ENCODE measurements at places on chromosomes 16 and 17.

DNA sequence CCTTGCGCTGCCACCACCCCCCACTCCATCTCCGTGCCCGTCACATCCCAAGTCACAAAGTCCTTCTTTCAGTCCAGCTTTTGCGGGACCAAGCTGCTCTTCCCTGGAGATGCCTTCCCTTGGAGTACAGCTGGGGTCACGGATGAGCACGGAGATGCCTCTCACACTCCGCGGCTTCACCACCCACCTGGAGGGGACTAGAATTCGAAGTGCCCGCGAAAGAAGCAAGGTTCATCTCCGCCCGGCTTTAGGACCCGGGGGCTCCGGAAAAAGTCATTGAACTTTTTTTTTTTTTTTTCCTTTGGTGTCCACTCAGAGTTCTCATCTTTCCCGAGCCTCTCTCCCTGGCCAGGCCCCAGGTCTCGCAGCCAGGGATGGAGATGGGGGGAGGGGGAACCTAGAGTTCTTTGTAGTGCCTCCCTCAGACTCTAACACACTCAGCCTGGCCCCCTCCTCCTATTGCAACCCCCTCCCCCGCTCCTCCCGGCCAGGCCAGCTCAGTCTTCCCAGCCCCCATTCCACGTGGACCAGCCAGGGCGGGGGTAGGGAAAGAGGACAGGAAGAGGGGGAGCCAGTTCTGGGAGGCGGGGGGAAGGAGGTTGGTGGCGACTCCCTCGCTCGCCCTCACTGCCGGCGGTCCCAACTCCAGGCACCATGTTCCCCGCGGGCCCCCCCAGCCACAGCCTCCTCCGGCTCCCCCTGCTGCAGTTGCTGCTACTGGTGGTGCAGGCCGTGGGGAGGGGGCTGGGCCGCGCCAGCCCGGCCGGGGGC lies at the start of gene FKBP10:
FKBP10 (plus strand) TSS at position 624 of the 771 bp plus-strand sequence; CDS start at position 655, 31 bp downstream.
- DNase-seq, result peak; percentile 94

DNA sequence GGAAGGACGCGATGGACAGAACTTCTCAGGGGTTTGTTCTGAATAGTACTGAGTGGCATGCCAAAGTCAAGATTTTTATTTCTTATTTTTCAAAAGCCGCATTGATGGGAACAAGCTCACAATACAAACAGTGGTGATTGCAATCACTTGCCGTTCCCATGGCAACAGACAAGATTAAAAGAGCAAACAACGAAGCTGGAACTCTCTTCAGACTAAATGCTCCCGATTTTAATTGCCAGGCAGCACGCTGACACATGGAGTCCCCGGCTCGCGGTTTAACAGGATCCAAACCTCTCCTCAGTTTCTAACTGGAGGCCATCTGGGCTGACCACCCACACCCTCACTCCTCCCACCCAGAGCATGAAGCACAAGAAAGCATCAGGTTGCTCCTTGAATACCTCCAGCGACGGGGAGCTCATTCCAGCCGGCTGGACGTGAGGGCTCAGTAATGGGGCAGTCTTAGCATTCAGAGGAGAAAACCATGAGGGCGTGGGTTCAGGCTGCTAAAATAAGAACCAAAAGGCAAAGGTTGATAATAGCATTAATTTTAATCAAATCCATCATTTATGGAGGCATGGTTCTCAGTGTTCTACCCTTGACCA lies 41.5 kb downstream of the AIPL1 start:
- DNase-seq, result no peak

DNA sequence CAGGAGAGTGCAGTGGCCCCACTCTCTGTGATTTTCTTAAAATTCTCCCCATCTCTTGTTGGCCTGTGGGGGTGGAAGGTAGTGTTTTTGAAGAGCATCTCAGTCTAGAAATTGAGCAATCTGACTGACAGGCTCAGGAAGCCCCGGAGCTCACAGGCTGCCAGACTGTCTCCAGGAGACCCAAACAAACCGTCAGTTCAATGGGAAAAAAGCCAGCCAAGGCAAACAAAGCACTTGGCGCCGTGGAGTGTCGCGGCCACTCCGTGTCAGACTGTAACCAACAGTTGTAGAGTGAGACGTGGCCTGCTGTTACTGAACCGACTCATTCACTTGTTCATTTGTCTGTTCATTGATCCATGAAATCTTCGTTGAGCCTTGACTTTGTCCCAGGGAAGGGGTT lies 33.7 kb downstream of the RGS9 start:
- DNase-seq, result no peak

- DNase-seq, result no peak
Observed at GRCh38 chr17:82098939-82099763, 1.1 kb upstream of the FASN start.

GRCh38 chr16:72815348-72816318 lies 232.3 kb downstream of the ZFHX3 start:
- DNase-seq, result no peak

DNA sequence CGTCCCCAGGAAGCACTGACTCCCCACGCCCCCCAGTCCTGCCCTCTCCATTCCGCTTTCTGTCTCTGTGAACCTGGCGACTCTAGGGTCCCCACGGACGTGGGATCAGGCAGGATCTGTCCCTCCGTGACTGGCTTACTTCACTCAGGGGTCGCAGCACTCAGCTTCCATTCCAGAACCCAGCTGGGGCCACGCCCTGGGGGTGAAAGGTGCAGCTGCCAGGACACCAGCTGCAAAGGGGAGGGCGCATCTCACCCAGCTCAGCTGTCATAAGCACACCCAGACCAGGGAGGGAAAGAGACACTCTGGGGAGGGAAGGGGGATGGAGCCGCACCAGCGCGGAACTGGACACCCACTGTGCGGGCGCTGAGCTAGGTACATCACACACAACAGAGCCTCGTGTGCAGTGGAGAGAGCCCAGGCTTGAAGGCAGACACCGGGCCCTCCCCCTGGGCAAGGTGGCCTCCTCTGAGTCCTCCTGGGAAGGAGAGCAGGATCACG lies 18.5 kb upstream of the HEXD start:
- no peak for DNase-seq

DNA sequence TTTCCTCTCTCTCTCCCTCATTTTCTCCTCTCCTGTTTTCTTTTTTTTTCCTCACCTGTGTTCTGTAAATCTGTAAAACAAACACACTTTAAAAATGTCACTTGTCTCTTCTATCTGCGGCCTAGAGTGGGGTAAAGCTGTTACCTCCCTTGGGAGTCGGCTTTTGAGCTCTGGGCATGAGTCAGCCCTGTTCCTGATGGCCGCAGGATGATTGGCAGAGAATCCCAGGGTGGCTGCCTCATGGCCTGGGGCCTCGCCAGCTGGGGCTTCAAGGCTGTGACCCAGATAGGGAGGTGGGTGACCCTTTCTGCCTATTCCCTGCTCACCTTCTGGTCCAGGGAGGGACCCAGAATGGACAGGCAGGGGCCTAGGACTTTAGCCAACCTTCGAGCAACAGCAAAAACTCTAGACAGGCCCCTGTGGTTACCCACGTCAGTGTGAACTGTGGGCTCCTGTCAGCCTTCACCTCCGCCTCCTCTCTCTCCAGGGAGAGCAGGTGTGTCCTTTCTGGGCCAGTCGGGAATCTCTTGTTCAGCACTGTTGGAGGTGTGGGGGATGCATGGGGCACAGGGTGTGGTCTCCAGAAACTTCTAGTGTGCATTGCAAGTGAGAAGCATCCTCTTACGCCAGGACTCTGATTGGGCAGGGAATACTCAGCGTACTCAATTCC lies 87.4 kb downstream of the RAP1GAP2 start:
- DNase-seq, result peak; percentile 77

DNA sequence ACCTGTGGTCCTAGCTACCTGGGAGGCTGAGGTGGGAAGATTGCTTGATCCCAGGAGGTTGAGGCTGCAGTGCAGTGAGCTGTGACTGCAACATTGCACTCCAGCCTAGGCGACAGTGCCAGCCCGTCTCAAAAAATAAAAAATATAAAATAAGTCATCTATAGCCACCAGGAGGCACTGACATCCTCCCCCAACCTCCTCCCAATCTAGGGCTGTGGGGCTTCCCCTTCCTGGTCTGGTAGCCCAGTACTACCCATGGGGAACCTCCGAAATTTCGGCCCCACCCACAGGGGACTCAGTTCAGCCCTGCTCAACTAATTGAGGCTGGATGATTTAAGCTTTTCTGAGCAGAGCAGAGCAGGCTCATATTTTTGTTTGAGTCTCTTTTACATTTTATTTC lies 3.2 kb downstream of the ZSCAN10 start:
- DNase-seq, result no peak

- DNase-seq, result peak; percentile 53
Observed at GRCh38 chr17:62627904-62628633, 599 bp downstream of the MRC2 start.

GRCh38 chr16:17145029-17145428 lies 325.7 kb downstream of the XYLT1 start:
- DNase-seq, result no peak

DNA sequence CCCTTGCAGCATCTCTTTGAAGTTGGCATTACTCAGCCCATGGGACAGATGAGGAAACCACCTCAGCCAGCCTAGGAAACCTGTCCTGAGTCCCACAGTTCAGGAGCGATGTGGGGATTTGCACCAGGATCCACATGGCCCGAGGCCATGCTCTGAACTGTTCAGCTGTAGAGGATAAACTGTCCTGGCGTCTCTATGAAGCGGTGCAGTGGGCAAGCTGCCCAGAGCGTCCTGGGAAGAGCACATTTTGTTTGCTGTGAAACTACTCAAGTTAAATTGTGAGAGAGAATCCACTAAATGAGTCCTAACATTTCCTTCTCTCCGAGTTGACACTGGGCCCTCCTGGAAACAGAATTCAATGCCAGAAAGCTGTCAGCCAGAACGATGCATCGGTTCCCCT lies 276.6 kb upstream of the TNRC6C start:
- DNase-seq, result no peak

DNA sequence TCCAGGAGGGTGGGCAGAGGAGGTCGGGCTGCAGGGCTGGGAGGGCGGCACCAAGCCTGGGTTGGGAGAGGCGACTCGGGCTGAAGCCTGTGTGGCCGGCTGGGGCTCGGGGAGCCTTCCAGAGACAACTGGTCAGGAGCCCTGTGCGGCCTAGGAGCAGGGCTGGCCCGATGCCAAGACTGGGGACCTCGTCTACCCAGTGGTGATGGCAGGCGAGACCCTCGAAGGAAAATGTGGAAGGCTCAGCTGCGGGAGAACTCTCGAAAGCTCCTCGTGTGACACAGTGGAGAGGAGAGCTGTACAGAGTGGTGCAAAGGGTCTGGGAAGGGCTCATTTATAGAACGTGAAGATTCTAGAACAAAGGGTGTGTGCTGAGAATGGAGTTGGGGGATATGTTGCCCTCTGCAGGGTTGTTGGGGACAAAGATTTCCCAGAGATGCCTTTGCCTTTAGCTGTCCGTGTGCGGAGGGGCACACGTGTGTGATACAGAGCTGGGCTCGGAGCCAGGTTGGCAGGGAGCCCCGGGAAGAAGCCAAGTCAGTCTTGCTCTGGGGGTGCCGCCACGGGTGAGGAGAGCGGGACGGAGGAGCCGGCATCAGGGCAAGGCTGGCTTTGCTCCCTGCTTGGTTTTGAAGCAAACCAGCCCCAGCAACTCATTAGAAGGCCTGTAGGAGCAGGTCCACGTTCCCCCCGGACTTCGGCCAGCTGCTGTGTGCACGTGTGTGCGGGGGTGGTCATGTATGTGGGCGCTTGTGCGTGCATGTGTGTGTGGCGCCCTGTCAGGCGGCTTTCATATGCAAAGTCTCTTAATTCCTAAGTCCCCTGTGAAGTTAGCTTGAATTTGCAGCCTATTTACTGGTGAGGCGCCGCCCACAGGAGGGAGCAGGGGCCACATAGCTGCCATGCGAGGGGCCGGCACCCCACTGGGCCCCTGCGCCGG lies 132.4 kb upstream of the CHMP6 start:
- no peak for DNase-seq
